NCI-H524 treated with DMSO at 0.1 percent for 48 hours (cell line): ENCODE measurements at places on chromosomes 7 and 10.

GRCh38 chr10:72096115-72097000 lies 8.0 kb upstream of the SPOCK2 start:
- no peak for DNase-seq

GRCh38 chr7:79132844-79133451 lies 320.5 kb downstream of the MAGI2 start:
- no peak for DNase-seq

- no peak for DNase-seq
Measured at GRCh38 chr10:98374217-98374985, 40.6 kb downstream of the PYROXD2 start.

DNA sequence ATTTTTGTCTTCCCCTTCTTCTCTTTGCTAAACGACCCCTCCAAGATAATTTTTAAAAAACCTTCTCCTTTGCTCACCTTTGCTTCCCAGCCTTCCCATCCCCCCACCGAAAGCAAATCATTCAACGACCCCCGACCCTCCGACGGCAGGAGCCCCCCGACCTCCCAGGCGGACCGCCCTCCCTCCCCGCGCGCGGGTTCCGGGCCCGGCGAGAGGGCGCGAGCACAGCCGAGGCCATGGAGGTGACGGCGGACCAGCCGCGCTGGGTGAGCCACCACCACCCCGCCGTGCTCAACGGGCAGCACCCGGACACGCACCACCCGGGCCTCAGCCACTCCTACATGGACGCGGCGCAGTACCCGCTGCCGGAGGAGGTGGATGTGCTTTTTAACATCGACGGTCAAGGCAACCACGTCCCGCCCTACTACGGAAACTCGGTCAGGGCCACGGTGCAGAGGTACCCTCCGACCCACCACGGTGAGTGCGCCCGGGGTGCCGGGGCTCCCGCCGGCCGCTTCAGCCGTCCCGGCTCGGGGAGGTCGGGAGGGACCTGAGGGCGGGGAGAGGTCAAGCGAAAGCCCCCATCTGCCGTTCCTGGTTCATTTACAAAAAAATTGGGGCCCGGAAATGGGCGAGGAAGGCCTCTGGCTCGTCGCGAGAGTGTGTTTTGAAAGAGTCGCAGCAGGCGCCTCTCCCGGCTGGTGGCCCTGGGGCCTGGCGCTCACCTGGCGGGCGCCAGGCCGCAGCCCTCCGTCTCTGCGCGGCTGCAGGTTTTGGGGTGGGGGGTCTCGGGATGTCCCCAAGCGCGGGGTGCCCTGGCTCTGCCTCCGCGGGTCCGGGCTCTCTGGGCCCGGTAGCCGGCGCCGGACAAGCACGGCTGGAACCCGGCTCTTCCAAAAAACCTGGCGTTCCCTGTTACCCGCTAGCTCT lies 1.2 kb downstream of the GATA3 start:
- no peak for DNase-seq

GRCh38 chr10:121783782-121784372 lies 144.0 kb downstream of the ATE1 start:
- no peak for DNase-seq

DNA sequence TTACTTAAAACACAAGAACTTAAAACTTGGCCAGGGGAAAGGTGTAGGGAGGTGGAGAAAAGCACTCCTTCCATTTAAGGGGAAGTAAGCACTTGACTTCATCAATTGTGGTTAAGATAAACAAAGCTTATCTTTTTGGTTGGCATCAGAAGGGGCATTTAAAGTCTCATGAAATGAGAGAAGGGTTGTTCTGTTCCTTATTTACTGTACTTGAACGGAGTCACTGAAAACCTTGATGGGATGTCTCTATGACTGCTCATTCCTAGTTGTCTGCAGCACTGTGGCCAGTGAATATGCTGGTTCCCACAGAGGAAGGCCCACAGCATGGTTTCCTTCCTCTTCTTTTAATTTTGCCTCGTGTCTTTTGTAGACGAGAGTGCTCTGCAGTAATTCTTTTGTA lies 229.3 kb downstream of the AUTS2 start:
- no peak for DNase-seq

DNA sequence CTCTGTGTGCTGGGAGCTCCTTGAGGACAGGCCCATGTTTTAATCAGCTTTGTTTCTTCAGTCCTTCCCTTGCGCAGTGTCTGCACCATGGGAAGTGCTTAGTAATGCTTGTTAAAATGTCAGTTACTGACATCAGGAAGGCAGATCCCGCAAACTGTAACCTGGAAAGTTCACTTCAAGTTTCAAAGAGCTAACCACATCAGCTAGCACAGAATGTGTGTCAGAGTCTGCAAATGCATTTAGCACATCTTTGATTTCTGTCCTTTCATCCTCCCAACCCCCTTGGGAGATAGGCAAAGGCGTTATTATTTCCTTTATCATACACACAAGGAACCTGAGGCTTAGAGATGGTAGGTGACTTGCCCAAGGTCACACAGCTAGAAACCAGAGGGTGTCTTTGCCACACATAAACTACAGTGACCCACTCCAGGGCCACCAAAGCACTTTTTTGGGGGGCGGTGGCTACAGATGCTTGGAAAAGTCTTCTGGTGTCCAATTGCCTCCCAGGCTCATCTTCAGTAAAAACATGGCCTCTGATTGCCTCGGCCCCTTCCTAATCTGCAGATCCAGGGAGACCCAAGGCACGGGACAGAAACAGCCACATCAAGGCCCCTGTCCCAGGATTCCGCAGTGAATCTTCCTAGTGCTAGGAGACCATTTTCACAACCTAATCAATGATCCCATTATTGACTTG lies 116.2 kb upstream of the GPR26 start:
- DNase-seq = no peak
